Fibroblast of mammary gland (primary cell): ENCODE measurements at places on chromosomes 4 and X.

DNA sequence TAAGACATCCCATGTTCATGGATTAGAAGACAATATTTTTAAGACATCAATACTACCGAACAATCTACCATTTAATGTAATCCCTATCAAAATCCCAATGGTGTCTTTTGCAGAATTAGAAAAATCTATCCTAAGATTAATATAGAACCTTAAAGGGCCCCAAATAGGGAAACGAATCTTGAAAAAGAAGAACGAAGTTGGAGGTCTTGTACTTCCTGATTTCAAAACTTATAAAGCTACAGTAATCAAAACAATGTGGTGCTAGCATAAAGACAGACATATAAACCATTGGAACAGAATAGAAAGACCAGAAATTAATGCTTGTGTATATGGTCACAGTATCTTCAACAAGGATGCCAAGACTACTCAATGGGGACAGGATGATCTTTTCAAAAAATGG is 42.0 kb downstream of the CENPE start:
- no peak for DNase-seq

- no peak for DNase-seq
These were observed 17.2 kb upstream of the FGFR3 start for GRCh38 chr4:1775731-1776500.

- DNase-seq = no peak
These were observed 25.6 kb upstream of the TEX13C start for GRCh38 chrX:125293850-125294780.

DNA sequence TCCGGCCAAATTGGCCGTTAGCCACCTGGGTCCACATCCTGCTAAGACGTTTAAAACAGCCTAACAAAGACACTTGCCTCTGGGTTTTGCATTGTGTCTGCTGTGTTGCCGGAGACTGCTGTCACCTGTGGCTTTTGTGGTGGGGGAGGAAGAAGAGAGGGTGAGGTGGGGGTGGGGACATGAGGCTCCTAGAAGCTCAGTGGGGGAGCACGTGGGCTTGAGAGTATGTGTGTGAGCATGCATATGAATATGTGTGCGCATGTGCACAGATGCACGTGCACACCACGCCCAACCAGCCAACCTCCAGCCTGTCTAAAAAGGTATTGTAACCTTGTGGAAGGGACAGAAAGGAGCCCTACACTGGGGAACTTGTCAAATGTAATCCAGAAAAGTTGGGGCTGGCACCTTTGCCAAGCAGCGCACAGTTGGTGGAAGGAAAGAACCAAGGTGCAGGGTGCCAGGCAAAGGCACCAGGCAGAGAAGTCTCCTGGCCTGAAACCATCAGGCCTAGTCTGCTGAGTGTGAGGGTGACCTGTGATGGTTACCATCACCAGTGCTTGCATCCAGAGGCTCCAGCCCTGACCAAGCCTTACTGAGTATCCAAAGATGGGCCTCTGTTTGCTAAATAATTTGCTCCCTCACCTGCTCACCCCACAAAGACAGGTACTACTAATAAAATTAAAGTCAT is 10.1 kb upstream of the SASH3 start:
- no peak for DNase-seq

DNA sequence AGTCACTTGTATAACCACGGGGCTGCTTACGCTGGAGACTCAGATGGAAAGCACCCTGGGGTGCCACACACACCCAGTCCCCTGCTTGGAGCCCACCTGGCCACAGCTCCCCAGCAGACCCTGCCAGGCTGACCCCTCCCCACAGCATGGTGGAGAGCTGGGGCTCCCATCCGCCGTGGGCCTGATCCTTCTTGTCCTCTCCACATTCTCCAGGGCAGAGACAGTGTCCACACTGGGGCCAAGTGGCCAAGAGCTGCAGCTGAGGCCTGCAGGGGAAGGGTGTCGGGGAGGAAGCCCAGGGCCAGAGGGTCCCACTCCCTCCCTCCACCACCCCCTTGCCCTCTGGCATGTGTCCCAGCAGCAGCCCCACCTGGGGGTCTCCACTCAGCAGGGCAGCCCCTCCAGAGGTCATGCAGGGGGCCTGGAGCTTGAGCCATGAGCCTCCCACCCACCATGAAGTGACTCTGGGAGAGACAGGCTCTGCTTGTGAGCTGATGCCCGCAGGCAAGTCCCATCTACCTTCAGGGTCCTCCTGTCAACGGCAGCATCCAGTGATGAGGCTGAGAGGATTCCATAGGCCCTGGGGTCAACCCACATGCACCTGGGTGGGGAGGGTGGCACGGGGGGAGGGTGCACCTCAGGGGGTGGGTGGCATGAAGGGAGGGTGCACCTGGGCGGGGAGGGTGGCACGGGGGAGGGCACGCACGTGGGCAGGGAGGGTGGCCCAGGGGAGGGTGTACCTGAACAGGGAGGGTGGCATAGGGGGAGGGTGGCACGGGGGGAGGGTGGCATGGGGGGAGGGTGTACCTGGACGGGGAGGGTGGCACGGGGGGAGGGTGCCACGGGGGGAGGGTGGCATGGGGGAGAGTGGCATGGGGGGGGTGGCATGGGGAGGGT is 56.4 kb downstream of the FAM53A start:
- no peak for DNase-seq

- no peak for DNase-seq
These were observed 216.6 kb upstream of the INTU start for GRCh38 chr4:127416115-127416514.

DNA sequence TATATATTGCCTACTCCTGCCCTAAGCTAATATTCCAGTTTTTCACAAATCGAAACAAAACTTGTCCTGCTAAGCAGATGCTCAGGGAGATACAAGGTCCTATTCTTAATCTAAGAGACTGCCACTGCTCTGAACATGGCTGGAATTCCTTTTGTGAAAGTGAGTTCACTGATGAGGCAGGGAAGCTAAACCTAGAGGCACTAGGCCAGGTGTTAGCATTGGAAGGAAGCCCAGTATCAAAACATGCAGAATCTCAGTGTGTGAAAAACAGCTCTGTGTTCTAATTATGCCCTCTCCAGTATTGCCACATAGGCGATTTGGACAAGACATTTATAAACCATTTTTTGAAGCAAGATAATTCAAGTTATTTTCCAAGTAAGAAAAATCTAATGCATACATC is 47.6 kb downstream of the ABCG2 start:
- no peak for DNase-seq

DNA sequence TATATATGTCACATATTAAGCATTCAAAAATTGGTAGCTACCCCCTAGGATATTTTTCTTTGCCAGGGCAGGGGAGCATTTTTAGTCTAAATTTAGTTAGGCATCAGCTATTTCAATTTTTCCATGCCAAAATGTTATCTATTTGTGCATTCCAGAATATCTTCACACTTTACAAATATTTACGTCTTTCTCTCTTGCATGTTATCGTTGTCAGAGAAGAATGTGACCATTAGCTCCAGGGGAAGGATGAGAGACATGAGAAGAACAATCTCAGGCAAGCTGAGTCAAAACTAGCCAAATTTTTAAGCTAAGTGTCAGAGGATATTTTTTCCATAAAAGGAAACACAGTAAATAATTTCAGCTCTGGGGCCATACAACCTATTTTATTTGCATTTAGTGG is 885.0 kb upstream of the EPHA5 start:
- DNase-seq = no peak

DNA sequence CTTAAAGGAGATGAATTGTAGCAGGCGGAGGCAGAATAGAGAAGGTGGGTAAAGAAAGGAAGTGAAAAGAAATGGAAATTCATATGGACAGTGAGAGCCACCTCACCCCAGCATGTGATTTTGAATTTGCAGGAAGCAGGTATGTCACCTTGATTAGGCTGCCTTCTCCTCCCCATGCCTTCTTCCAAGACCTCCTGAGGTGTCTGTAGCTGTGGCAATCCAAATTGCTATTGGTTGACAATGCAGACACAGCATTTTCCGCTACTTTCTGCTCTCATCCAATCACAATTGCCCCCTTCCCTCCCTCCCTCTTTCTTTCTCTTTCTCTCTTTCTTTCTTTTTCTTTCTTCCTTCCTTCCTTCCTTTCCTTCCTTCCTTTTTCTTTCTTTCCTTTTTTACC is 38.5 kb downstream of the RAB33B start:
- DNase-seq = no peak

DNA sequence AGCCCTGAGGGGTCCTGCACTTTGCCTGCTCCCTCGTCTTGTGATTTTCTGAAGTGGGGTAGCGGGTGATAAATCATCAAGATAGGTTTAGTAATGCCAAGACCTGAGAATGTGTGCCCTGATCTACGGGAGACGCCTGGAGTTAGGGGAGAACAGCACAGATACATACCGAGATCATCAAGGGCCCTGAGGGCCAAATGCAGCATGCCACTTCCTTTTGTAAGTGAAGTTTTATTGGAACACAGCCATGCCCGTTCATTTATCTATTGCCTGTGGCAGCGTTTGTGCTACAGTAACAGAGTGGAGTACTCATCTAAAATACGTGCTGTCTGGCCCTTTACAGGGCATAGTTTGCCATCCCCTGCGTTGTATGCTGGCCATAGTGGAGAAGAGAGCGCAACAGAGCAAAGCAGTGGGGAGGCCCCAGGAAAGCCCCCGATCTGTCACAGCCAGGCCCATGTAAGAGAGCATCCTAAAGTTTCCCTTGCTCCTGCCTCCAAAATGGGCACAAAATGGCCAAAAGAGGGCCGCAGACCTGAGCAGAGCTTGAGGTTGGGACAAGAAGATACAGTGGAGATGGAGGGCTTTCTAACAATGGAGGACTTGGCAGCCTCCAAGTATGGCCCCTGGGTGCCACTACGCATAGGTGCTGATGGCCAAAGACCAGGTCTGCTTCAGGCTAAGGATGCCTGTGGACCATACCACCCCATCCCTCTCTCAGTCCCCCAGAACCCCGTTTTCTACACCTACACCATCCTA is 167.0 kb downstream of the SMIM20 start:
- DNase-seq = no peak

- DNase-seq = no peak
These were observed 9.3 kb upstream of the LIN54 start for GRCh38 chr4:83019794-83020494.

DNA sequence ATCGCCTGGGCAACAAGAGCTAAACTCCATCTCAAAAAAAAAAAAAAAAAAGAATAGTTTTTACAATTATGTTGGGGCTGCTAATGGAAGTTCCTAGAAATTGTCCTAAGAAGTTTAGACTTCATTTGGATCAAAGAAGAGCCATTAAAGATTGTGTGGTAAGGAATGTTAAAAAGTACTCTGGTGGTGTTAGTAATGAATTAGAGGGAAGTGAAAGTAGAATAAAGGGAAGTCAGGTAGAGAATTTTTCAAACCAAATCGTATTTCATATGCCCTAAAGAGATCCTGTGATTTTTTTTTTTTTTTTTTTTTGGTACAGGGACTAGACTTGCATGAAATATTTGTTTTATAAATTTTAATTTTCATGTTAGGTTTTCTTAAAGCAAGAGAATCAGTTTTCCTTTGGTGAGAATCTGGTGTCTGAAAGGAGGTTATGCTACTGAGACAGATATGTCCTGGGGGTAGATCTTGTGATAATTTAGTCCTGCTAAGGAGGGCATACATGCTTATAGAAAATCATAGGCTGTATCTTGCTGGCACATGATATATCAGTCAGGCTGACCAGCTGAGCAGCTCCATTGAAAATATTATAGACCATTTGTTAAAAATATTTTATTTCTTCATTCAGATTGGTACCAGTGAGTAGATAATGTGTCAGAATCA is 10.7 kb downstream of the SEC24B start:
- no peak for DNase-seq

- peak; percentile 47 for DNase-seq
These were observed 26.6 kb upstream of the MAN2B2 start for GRCh38 chr4:6548201-6548881.

GRCh38 chrX:41923978-41924683 is 777 bp upstream of the CASK start:
- peak; percentile 21 for DNase-seq

- DNase-seq = no peak
These were observed 415.1 kb downstream of the AFF2 start for GRCh38 chrX:148915474-148915873.
